ENCODE measurements at places on chromosomes 7 and 10.

- no peak for DNase-seq
Observed at GRCh38 chr7:146713934-146714333, 597.3 kb downstream of the CNTNAP2 start.

DNA sequence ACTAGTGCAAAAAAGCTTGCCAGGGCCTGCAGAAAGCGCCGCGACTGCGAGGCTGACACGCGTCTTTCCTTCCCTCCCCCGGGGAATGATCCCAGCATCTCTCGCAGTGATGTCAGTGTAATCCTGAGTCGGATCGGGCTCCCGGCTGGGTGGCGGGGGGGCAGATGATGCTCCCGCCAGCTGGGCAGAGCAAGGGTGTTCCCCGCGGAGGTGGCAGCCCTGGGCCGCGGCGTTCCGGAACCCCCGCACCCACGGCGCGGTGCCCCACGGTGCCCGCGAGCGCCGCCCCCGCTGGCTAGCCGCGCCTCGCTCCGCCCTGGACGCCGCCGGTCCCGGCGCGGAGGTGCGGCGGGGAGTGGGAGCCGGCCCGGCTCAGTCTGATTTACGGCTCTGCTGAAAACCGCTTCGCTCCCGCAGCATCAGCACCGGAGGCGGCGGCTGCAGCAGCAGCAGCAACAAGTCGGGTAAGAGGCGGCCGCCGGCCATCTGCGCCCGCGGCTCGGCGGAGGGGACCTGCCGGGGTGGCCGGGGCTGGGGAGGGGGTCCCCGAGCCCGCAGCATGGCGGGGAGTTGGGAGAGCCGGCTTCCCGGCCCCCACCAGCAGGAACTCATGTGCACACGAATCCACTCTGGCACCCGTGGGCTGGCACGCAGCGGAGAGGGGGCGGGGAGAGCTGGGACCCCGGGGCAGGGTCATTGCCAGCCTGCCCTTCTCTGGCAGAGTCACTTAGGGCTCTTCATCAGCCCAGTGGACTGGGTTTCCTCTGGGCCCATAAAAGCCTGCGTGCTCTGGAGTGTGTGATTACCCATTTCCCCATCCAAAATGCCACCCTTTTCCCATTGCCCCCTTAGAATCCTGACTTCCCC, at the start of gene ZNF365:
Gene ZNF365, plus strand, starts transcription at position 375 of the 867 bp plus-strand sequence. CDS start 1,825 bp downstream, outside the sequence.
- DNase-seq: peak; percentile 82

- DNase-seq: peak; percentile 8
Observed at GRCh38 chr10:15821046-15821683, 39.1 kb downstream of the MINDY3 start.

- DNase-seq: no peak
Observed at GRCh38 chr7:70726294-70726693, 405.6 kb upstream of the GALNT17 start.

DNA sequence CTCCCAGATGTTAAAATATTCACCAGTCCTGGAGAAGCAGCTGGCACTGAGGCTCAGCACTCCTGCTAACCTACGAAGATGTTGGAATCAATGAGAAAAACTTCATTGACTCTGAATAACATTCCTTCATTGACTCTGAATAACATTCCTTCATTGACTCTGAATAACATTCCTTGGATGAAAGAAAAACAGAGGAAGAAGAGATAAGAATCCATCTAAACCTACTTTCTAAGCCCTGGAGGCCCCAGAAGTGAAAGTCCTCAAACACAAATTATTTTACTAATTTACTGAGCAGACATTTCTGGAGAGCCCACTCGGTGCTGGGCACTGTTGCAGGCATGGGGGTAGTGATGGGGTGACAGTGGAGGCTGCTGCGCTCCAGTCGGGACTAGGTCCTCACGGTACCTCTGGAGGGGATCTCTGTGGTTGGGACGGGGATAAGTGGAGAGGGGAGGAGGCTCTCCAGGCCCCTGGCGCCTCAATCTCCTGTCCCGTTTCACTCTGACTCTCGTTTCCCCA, 254.1 kb downstream of the WDR37 start:
- peak; percentile 32 for DNase-seq

GRCh38 chr10:52479567-52479966, 165.5 kb downstream of the DKK1 start:
- DNase-seq: no peak

GRCh38 chr10:77071956-77072355, 565.7 kb downstream of the KCNMA1 start:
- DNase-seq: no peak

GRCh38 chr7:104901240-104901619, 112.8 kb upstream of the KMT2E start:
- no peak for DNase-seq

- DNase-seq: no peak
Observed at GRCh38 chr10:124511205-124512039, 49.8 kb downstream of the LHPP start.

DNA sequence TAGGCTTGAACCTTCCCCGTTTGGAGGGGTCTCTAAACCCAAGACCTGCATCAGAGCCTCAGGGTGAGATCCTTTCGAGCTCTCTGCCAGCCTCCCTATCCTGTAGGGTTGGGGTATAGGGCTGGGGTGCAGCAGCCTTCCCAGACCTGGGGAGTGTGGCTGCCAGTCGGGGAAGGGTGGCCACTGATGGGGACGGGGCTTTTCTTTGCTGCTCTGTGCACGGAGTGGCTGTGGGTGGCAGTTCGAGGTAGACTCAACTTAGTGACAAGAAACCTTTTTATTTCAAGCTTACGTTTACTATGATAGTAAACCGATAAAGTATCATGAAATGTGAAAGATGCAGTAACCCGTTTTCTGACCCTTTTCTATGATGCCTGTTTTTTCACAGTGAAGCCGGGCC, 13.0 kb downstream of the ZNF316 start:
- no peak for DNase-seq

DNA sequence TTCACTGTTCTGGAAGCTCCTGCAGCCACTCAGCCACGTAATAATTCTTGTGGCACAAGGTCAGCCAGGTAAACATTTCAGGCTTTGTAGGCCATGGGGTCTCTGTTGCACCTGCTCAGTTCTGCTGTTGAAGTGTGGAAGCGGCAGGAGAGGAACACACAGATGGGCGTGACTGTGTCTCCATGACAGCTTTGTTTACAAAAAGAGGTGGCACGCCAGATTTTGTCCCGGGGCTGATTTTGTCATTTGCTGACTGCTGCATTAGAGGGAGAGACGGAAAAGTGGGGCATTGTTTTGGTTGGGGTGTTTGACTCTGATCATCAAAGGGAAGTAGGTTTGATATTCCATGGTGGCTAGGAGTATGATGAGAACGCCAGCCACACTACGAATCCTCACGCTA, 103.1 kb downstream of the PRKAG2 start:
- DNase-seq: no peak

DNA sequence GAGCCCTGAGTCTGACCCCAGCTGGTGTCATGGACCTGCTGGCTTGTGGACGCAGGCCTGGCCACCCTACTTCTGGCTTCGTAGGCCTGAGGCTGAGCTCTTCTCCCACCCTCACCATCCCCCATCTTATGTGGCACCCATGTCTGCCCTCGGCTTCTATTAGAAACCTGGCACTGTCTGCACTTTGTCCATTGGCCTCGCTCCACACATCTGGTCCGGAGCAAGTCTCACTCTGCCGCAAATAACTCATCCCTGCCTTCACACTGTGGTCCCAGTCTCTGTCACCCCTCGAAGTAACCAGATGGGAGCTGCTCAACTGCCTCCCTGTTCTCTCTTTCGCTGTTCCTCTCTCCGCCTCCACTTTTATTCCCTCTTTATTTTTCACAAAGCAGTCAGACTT, 78.6 kb downstream of the TRRAP start:
- DNase-seq: no peak

- DNase-seq: no peak
Observed at GRCh38 chr7:148978091-148978490, 50.2 kb downstream of the PDIA4 start.

- DNase-seq: peak; percentile 42
Observed at GRCh38 chr10:50421026-50421719, 169.9 kb upstream of the ASAH2 start.

DNA sequence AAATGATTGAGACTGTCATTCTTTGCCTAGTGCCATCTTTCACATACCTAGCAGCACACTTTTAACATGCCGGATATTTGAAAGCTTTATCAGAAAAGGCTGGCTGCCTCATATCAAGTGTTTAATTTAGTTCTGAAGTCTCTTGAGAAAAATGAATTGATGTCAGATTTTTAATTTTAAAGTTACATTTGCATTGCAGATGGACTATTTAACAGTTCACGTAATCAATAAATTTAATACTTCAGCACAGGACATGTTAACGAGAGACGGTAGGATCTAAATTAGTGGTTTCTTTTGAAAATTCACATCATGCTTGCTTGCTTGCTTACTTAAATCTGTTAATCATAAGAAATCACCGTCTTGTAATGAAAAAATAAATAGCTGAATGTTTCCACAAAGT, 51.6 kb downstream of the COL1A2 start:
- DNase-seq: no peak

DNA sequence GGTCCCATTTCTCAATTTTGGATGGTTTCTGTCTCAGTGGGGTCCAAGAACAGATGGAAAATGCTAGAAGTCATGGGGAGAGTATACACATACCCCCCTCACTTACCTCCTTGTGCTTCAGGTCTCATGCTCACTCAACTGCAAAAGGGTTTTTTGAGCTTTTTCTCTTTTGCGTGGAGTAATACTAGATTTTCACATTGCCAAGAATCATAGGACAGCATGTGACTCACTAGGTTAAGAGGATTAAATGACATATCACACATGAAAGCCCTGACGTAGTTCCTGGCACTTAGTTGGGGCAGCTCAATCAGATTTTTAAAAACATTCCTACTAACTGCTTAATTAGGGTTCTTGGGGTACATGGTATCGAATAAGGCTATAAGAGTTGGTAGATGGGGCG, 4.5 kb downstream of the PI4K2A start:
- DNase-seq: no peak

DNA sequence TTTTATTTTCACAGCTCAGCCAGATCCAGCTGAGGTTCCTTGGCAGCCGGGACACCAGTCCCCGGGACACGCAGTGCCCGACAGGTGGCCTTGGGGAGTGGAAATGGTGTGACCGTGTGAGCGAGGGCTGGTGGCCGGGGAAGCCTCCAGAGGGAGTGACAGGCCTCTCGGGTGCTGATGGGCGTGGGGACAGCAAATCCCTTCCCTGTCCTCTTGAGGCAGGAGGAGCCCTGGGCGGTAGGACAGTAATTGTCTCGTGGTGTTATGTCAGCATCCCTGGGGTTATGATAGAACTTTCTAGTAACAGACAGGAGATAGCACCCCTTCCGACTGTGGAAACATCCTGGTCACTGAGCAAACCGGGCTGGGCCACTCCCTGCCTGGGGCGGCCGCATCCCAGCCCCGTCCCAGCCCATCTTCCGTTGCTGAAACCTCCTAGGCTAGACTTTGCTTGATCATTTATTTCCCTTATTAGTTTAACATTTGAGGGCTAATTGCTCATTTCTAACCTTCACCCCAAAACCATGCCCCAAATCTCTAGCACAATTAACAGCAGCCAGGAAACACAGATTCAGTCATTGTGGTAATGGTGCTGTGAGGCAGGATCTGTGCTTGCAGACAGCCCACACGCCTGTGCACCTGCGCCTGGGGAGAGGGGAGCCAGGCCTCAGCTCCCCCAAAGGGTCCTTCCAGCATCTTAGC, 63.3 kb downstream of the ELFN1 start:
- no peak for DNase-seq

DNA sequence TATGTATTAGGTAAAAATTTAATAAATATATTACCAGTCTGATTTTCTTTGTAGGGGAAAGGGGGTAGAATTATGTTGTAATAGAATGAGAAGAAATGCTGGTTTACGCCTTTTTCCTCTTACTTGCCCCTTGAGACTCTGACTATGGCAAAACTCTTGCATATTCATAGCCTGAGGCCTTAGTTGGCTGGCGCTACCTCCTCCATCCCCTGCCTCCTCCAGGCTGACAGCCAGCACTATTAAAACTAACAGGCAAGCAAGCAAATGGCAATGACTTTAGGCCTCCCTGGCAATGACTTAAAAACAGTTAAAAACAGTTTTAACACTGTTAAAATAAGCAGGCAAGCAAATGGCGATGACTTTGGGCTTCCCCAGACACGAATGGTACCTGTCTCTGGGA, 14.4 kb downstream of the PKD2L1 start:
- DNase-seq: no peak

DNA sequence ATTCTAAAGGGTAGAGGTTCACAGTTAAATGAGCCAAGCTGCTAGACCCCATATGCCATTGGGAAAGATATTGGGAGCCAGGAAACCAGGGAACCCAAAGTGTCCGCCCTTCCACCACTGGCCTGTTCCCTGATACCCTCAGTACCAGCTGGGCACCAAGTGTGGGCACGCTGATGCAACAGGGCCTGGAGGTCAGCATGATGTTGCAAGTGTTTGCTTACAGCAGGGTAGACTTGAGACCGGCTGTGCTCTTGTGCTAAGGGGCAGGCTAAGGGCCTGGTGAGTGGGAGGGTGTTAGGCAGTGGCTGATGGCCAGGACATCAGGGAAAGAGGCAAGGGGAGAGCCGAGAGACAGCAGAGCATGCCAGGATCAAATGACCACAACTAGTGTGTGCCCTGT, 21.0 kb upstream of the MYL7 start:
- no peak for DNase-seq

DNA sequence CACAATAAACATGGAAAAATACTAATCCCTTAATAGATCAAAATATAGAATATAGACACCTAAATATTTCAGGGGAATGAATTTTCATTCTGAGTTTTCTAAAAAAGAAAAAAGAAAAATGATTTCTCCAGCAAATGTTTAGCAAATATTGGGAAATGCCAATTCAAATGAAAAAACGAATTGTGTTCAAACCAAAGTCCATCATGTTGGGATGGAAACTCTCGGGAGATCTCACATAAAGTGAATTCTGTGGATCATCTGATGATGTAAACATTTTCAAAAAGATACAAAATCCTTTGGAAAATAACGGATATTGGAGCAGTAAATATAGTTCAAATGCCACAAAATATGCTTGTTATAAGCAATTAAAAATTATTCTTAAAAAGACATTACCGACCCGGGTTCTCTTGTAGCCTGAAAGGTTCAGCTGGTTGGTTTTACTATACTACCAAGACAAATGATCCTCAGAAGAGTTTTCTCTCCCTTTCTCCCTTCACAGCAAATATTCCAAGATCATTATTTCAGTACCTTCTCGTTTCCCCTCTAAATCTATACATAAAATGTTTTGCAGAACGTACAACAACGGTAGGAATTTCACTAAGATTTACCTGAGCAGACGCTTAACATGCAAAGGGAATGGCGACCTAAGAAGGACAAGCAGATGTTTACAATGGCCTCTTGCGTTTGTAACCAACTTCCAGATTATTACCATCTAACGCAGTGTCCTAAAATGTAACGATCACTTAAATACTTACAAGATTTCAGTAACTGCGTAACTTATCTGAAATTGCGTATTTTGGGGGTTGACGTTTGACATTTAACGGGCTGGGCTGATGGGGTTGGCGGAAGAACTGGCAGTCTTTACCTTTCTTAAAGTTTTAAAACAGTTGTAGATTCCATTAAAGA, 2.5 kb downstream of the HOXA13 start:
- no peak for DNase-seq

GRCh38 chr7:10655031-10655430, 318.6 kb upstream of the PHF14 start:
- DNase-seq: no peak

GRCh38 chr10:61472090-61472674, 19.0 kb upstream of the TMEM26 start:
- no peak for DNase-seq

GRCh38 chr7:124263232-124263827, 230.5 kb upstream of the TMEM229A start:
- DNase-seq: peak; percentile 18

GRCh38 chr7:78605119-78605518, 806.5 kb downstream of the PHTF2 start:
- DNase-seq: no peak
